ENCODE measurements at places on chromosomes 11 and 22.

DNA sequence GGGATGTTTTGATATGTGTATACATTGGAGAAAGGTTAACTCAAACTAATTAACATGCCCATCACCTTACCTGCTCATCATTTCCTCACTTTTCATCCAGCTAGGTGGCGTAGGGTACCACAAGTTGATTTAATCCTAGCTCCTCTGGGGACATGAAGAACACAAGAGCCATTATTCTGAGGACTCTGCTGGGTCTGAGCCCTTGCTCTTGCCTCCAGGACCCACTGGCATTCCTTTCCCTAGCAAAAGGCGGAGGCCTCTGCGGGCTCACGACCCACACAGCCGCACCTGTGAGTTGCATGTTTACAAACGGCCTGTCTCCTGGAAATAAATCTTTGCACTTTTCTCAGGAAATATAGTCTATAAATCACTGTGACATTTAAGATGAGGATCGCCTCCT is 871.9 kb downstream of the TBC1D22A start:
- no peak for DNase-seq

DNA sequence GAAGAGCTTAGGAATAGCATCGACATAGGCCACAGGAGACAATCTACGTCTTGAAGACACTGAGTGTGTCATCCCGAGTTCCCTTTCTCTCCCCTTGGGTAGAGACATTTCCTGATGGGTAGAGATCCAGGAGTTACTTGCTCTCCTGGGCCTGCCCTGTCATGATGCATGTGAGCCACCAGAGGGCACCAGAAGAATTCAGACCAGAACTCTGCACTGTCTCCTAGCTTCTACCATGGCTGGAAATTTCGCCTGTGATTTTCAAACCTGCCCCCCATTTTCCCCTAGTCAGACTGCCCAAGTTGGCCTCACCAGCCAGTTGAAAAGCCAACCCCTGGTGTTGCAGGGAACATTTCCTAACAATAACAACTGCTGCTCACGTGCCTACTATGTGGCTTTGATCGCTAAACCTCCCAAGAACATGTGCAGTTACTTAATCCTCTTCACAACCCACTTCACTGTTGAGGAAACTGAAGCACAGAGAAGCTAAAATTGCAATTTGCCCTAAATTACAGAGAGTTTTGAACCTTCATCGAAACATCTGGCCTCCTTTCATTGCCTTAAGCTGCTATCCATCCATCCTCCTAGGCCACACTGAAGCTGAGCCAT is 47.2 kb downstream of the C11orf58 start:
- no peak for DNase-seq

DNA sequence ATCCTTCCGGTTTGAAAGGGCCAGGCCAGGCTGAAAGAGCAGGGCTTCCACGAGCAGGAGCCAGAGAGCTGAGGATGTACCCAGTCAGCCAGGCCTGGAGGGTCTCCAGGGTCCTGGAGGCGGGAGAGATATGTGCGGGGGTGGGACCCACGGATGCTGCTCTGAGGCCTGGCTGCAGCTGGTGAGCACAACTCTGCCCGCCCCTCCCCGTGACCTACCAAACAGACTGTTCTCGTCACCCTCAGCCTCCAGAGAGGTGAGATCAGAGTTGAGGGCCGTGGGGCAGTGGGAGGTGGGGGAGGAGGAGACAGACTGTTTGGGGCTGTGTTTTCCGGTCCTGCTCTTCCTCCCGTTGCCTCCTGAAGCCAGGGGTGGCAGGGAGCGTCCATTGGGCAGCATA is 42.2 kb downstream of the TRIOBP start:
- DNase-seq, result no peak

DNA sequence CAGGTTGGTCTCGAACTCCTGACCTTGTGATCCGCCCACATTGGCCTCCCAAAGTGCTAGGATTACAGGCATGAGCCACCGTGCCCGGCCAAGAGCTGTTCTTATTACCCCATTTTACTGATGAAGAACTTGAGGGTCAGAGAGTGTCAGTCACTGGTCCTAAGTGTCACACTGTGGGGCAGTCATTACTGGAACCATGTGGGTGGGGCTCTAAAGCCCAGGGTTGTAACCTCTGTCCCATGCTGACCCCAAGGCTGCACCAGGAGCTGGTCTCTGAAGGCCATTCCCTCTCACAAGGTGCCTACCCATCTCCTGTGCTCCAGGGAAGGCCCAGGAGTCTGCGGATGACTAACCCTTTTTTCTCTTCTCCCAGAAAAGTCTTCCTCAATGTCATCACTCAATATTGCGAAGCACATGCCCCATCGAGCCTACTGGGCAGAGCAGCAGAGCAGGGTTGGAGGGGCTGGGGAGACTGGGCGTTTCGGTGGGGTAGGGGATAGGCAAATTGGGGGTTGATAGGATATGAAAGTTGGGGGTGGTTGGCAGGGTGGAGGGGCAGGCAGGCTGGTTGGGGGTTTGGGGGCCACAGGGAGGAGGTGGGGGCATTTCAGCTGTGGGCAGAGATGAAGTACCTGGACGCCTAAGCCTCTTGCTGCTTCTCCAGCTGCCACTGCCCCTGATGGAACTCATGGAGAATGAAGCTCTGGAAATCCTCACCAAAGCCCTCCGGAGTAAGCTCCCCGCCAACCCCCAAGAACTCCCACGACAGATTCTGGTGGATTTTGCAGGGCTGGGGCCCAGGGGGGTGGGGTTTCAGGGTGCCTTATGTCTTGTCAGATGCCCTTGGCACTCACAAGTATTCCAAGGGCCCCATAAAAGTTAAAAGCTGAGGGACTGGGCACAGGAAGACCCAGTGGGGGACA is 2.0 kb upstream of the ESRRA start:
- no peak for DNase-seq

DNA sequence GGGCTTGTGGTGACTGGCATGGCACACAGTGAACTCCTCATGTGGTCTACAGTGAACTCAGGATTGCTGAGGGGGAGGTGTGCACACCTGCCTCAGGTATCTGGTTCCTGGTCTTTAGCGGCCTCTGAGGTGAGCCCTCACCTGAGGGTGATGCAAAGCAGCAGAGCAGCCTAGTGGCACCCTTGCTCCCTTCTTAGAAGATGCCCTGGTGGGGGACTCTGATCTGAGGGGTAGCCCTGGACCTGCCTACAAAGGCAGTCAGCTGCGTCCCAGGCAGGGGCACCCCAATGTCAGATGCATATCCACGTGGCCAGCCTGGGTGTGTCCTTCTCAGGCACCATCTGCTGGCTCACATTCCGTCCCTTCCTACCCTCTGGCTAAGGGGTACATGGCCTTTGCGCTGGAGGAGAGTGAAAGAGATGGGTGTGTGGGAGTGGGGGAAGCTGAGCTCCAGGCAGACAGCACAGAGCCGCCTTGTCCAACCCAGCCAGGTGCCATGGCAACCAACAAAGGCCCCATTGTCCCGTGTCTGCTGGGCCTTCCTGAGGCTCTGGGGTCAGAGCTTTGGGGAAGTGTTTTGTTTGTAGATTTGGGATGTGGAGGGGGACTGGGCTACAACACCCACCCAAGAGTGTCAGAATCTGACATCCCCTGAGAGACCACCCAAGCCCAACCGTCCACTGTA is 5.8 kb downstream of the PLEKHB1 start:
- DNase-seq, result no peak

DNA sequence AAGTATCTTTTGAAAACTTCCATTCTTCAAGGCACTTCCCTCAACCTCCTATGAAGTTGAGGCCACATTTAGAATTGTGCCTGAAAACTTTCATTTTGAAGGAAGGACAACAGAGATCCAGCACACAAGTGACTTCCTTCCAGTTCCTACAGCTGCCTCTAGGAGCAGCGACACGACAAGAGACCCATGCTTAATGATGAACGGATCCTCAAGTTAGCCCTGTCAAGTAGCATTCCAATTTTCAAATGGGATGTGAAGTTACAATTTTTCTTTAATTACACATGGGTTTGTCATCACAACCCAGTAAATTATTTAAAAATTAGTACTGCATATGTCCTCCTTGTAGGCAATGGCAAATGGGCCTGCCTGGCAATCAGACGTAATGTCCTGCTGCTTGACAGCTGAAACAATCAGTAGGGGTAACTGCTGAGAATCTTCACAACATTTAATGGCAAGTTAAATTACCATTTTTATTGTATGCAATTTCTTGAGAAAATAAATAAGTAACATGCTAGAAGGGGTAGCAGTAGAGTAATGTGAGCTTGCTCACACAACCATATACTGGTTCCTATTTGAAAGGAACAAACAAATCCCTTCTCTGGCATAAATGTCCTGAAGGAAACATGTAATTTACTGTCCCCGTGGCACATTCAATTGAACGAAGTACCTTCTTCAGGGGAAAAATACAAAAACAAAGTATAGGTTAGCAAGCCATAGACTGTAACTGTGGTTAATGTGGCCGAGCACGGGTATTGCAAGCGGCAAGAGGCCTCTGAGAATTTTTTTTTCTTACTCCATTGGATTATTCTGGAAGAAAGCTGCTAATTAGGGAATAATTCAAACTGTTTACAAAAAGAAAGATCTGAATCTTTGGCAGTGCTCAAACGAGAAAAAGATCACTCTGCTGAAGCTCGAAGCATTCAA is 288.3 kb downstream of the CADM1 start:
- no peak for DNase-seq

GRCh38 chr11:824292-824880 is 3.3 kb upstream of the CRACR2B start:
- DNase-seq, result no peak

DNA sequence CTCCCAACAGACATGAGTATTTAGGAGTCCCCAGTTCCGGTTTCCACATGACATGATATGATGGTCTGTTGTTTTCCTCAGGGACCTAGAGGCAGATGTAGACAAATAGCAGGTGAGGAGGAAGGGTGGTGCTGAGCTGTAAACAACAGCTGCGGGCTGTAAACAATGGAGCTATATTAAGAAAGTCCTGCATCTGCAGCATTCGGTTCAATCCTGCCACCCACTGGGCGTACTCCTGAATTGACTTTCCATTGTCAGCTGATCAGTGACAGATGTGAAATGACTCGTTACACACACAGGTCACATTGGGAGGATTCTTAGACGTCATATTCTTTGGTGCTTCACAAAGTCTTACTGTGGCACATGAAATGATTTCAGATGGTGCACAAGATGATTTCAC is 26.8 kb upstream of the RAG1 start:
- DNase-seq, result no peak

- no peak for DNase-seq
Observed at GRCh38 chr11:6452219-6452618, 11.4 kb upstream of the HPX start.

- no peak for DNase-seq
Observed at GRCh38 chr11:111376181-111376871, 2.7 kb downstream of the POU2AF1 start.

DNA sequence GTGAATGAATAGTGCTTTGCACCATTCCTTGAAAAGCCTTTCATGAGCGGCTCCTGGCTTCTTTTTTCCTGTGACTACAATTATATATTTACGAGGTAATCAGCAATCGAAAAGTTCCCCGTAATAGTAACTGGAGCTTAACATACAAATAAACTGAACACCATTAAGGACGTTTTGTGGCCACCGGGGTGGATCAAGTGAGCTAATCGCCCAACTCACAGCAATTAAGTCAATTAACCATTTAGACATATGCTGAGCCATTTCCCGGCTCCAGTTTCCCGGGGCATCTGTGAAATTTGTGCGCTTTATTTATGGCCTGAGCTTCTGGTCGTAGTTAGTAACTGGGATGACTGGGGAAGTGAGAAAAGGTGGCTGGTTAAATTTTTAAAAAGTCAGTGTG is 465.2 kb downstream of the MIAT start:
- DNase-seq, result no peak

- no peak for DNase-seq
Observed at GRCh38 chr11:65925397-65925796, 6.2 kb downstream of the DRAP1 start.

DNA sequence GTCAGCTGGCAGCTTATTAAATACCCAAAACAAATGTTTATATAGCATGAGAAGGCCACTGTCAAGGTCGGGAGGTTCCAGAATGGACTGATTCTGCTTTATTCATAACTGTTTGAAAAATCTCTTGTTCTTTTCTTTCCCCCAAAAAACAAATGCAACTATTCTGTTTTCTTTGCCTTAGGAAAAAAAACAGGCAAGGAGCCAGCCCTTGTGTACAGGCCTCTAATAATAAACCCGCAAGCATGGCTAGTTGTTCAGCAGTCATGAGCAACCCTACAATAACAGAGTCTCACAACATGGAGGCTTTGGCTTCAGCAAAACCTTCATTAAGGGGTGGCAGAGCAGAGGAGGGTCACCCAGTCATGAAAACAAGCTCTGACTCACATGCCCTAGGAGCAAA is 191.7 kb downstream of the KIRREL3 start:
- DNase-seq, result no peak

- no peak for DNase-seq
Observed at GRCh38 chr11:12239804-12240371, 129.5 kb downstream of the MICAL2 start.

DNA sequence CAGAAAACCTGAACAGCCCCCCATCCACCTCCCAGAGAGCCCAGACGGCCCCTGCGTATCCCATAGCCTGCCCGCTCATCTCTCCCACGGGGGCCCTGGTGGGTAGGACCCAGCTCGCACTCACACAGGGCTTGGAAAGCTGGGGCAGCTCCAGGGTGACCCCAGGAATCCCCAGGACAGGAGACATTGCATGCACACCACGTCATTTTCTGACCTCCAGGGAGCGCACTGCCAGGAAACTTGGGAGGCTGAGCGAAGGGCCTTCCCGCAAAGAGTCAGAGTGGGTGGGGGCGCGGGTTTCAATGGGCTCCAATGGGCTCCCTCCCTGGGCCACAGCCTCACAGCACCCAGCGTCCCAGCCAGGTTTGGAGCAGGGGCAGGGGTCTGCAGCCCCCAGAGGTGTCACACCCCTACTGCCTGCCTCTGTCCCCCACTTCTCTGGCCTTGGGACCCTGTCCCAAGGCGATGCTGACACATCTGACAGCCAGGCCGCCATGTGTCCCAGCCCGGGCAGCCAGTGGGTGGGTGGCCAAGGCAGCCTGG is 8.2 kb upstream of the SYT8 start:
- DNase-seq, result no peak

- no peak for DNase-seq
Observed at GRCh38 chr11:101863361-101863760, 51.4 kb upstream of the CEP126 start.

GRCh38 chr22:41781507-41781906 is 19.0 kb upstream of the CCDC134 start:
- DNase-seq, result no peak

GRCh38 chr22:46674906-46675305 is 54.7 kb downstream of the GRAMD4 start:
- DNase-seq, result no peak
